Ovary (tissue), 10 donors: ENCODE measurements at places on chromosomes 2 and 18. TPM values are rescaled to one million over a fixed set of nuclear protein-coding genes. Genes with fewer than 3 reads are reported as not detected.

GRCh38 chr2:53877556-53877955, 17.8 kb upstream of the GPR75 start:
- DNase-seq, result no peak

DNA sequence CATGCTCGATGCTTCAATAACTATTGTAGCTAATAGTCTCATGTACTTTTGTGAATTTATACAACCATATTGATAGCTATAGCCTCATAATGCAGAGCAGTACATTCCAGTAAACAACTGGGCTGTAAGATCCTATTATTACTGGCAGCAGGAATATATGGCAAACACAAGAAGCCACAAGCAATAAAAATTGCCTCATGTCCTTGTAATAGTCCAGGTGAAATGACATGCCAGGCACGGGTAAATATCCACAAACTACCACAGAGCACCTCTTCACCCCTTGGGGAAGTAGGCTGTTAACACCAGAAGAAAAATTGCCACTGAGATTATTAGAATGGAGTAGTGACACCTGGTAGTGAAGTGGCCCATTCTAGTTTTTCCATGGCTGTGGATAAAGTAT, 158.3 kb downstream of the MTX2 start:
- no peak for DNase-seq

CCDC102B gene
- total RNA-seq, result 4.2 TPM

NEU2 gene
- total RNA-seq, result not detected

- no peak for DNase-seq
These were observed 209.7 kb upstream of the SIX2 start for GRCh38 chr2:45218931-45219339.

DNA sequence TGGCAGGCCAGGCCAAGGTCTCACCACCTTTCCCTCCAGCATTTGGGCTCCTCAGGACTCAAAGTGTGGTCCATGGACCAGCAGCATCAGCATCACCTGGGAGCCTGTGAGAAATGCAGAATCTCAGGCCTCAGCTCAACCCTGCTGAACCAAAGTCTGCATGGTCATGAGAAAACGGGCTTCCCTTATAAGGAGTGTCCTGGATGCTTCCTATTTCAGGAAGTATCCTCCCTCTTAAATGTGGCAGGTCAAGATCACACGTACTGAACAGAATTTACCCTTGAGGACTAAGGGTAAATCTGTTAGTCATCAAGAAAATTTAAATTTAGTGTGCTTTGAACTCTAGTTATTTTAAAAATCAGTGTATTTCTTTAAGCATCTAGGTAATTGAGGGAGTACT, 11.8 kb downstream of the CD8A start:
- DNase-seq, result no peak

DNA sequence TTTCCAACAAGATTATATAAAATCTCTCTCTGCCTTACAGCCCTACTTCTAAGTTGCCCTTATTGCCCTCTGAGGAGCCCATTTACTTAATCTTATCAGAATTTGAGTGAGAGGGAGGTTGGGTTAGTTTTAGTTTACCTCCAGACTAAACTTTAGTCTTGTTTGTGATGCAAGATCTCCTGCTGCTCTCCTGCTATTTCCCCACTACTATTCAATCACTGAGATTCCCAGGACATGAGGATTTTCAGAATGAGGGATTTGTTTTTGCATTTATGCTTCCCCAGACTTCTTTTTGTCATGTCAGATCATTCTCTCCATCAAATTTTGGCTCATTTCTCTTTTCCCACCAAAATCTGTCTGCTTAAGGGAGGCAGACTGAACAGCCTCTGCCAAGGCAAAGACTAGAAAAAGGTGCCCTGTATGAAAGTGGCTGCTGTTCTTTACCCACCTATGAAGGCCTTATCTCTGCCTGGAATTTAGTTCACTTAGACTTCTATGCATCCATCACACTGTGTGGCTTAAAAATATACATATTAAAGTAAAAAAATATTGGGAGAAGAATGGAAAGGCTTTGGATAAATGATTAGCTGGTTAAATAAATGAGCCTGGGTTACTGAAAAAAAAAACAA, 401.3 kb downstream of the PID1 start:
- DNase-seq, result no peak

DNA sequence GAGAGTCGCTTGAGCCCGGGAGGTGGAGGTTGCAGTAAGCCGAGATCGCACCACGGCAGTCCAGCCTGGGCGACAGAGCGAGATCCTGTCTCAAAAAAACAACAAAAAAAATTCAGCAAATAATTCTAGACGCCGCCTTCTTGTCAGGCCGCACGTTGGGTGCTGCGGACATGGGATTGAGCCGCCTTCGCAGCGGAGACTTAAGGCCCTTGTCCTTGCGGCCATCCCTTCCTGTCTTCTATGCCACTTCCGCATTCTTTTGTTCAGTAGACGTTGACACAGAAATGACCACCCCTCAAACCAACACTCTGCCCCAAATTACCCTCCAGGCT, 15.8 kb downstream of the PTPN18 start:
- no peak for DNase-seq

DSG2 gene
- total RNA-seq, result 15.7 TPM
